ENCODE measurements at places on chromosomes 1 and 21. TPM values are rescaled to one million over a fixed set of nuclear protein-coding genes. Genes with fewer than 3 reads are reported as not detected.
A peak's percentile ranks its signal among the peaks of the same experiment; 100 is the strongest.

DNA sequence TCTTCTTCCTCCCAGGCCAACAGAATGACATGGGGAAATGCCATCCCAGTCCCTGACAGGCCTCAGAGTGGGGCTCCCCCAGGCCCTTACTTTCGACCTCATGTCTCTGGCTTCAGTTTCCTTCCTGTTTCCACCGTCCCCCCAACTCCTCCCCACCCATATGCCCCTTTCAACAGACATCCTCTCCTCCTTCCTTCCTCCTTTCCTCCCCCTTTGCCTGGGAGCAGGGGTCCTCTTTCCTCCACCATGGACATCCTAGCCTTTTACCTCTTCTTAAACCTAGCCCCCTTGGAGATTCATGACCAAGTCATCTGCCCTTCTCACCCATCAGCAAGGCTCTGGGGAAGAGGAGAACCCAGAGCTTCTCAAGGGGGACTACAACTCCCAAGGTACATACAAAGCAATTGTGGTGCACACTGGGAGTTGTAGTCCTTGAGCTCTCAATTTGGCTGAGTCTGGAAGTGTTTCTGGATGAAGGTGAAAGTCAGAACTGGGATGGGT lies 4.0 kb downstream of the ZBTB7B start:
- H3K4me1 ChIP-seq, result peaks cover 59% of the 10 kb centered on the region
- peak overlapping the region; percentile 93 for H3K27ac ChIP-seq
- H3K36me3 ChIP-seq, result no peaks in the 10 kb centered on the region
- DNase-seq, result peak; percentile 66
- peak overlapping the region; percentile 94 for H3K4me3 ChIP-seq

DNA sequence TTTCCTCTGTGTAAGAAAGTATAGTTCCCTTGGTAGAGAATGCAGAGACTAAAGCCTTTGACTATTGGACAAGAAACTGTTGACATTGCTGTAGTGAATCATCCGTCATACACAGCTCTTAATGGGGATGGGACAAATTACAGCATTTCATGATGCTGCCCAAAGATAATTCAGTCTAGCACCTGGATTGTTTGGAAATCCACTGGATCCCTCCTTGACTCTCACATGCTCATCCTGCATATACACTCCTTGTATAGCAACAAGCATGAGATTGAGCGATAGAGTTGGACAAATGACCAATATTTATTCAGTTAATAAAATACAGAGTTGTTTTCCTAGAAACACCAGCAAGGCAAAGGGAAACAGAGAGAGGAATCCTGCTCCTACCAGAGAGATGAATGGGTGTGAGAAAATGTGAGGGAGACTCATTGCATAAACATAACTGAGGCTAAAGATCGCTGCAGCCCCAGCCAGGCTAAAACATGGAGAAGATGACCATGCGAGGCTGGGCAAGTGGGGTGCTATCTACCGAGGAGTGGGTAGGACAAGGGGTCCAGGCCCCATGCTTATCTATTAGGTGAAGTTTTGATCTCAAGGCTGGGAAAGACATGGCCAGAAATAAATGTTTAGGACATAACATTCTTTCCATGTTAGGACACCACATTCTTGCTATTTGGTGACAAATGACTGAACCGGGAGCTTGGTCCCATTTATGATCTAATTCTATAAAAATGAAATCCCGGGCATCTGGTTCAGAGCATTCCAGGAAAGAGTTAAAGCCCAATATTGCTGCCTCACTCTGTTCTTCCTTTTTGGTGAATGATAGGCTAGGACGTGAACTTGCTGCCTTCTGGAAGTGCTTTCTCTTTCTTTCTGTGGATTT lies 153.2 kb downstream of the TGFB2 start:
- H3K4me1 ChIP-seq, result peaks cover 7% of the 10 kb centered on the region
- H3K4me3 ChIP-seq, result peak overlapping the region; percentile 15
- H3K36me3 ChIP-seq, result no peaks in the 10 kb centered on the region
- peak overlapping the region; percentile 37 for H3K27ac ChIP-seq
- no peaks in the 10 kb centered on the region for H3K27me3 ChIP-seq

OR2T2 gene
- total RNA-seq, result not detected

PLA2G4A gene
- 2.1 TPM for total RNA-seq

KLF17 gene
- 0.33 TPM for total RNA-seq

Data from upper lobe of left lung (tissue), 6 donors.